ENCODE measurements at places on chromosomes 5 and 9.

DNA sequence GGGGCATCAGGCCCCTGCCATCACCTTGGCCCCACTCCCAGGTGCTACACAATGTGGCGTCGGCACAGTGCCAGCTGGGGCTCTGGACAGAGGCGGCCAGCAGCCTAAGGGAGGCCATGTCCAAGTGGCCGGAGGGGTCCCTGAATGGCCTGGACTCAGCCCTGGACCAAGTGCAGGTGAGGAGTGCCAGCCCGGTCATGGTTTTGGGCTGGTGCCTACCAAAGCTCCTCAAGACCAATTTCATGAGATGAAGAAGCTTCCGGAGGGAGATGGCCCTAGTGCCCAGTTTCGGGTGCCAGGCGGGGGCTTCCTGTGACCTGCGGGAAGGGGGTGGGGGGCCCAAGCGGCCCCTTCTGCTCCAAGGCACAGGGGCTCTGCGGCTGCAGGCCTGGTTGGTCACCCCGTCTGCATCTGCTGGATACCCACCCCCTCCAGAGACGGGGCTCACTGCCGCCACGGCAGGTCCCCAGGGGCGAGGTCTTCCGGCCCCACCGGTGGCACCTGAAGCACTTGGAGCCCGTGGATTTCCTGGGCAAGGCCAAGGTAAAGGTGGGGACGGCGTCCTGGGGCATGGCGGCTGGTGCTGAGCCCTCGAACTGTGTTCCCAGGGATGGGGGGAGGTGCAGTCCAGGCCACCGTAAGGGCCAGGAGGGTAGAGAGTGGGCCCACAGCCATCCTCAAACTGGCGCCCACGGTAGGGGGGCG lies 5.8 kb downstream of the NOXA1 start:
- no peak for DNase-seq

- no peak for DNase-seq
These were observed 103.1 kb upstream of the DMRT1 start for GRCh38 chr9:738209-738915.

DNA sequence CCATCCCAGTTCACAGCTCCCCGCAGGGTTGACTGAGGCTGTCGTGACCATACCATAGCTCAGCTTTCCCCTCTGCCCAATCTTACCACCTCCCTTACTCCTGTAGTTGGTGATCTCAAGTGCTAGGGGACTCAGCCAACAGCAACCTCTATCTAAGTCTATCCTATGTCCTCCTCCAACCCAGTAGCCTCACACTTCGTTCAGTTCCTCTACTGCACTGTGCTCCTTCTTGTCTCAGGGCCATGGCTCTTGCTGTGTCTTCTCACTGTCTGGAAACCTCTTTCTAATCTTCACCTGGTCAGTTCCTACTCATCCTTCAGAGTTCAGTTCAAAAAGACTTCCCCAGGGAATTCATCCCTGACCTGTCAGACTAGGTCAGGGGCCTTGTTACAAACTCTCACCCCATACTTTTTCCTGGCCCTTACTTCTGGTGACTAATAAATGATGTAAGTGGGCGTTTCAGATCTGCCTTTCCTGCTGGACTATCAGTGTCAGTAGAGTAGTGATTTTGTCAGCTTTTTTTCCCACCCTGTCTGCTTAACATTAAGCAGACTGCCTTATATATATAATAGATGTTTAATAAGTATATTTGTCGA lies 53.6 kb upstream of the NR3C1 start:
- no peak for DNase-seq

- no peak for DNase-seq
These were observed 179.7 kb upstream of the HAPLN1 start for GRCh38 chr5:83900306-83900705.

DNA sequence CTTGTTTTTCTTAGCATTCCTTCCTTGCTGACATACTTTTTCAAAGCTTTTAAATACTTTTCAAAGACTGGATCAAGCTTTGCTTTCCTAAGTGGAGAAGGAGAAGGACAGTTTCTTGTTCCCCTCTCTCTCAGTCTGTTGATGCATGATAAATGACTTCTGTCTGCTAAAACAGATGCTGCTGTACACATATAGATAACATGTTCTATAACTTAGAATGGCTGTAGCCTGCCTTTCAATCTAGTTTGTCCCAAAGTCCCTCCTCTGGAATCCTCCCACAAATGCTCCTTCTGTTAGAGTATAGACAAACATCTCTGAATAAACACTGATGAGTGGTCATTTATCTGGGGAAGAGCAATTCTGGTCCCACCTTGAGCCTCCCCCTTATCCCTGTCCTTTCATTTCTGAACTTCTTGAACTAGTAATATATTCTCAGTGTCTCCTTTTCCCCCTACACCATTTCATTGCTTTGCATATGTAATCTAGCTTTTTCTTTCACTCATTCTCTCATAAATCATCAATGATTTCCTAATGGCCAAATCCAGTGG lies 5.4 kb upstream of the HEMGN start:
- no peak for DNase-seq
